ENCODE measurements at places on chromosomes 11 and 22.
A peak's percentile ranks its signal among the peaks of the same experiment; 100 is the strongest.

DNA sequence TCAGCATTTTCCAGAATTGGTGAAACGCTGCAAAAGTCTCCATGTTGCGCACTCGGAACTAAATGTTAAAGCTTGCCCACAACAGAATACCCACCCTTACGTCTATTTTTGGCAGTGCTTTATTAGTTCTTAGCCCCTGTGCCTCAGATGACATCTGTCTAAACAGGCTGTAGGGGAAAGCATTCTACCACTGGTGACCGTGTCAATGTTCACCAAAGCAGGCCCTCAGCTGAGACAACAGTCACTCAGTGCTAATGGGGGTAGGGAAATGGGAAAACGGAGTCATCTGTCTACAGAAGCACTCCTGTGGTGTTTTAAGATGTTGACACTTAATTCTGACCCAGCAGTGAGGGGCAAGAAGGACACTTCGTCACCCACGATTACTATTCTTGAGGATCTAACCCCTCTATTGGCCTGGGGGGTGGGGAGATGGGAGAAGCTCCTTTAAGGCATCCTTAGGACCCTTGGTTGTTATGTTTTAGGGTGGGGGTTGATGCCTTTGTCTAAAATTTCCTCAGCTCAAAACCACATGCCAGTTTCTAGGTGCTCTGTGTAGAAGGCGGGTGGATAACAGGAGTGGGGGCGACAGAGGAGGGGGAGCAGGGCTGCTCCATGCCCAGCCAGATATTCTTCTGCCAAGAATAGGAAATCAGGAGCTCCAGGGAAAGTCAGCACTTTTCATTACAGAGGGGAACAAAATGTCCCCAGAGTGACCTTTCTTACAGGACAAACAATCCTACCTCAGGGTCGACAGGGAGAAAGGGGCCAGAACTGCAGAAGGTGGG is 15.6 kb upstream of the MFRP start:
- no peak for DNase-seq

DNA sequence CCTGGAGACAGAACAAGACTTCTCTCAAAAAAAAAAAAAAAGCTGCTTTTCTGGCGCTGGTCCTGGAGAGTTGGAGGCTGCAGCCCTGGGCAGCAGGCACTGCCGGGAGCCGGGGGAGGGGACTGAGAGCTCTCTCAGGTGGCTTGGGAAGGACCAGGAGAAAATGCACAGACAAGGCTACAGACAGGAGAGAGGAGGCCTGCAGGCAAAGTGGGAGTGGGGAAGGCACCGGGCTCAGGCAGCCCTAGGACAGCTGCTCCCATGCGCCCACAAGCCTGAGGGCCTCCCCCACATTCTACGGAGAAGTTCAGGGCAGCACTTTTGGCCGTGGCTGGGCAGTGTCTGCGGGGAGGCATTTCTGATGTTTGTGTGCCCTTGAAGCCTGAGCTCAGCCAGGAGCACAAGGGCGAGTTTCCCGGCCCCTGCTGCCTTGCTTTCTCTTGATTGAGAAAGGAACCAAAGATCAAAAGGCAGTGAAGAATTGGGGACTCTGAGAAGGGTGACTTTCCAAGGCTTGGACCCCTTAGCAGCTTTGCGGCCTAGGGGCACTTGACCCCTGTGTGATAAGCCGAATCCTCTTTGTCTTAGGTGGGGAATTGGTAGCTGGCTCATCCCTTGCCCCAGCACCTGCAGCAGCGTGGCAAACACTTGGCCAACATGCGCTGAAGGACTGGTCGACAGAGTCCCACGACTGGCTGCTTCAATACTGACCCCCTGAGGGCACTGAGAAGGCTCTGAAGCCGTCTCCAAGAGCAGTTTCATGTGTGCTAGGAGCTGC is 35.3 kb downstream of the PPM1F start:
- no peak for DNase-seq

DNA sequence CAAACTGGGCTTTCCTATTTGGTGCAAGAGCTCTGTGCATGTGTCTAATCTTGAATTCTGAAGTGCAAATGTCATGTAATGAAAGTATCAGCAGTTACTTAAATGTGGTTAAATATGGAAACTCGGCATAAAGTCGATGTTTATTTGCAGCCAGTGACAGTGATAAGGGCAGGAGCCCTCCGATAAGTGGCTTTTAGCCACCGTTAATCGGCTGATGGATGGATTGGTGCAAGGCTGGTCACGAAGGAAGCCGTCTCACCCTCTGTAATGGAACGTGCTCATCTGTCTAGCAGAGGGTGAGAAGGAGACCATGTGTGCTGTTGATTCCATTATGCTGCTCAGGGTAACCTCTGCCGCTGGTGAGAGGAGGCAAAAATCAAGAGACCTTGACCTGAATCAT is 121.8 kb upstream of the PAX6 start:
- DNase-seq = no peak

- DNase-seq = no peak
Observed at GRCh38 chr11:4606231-4607015, 1.6 kb downstream of the TRIM68 start.

DNA sequence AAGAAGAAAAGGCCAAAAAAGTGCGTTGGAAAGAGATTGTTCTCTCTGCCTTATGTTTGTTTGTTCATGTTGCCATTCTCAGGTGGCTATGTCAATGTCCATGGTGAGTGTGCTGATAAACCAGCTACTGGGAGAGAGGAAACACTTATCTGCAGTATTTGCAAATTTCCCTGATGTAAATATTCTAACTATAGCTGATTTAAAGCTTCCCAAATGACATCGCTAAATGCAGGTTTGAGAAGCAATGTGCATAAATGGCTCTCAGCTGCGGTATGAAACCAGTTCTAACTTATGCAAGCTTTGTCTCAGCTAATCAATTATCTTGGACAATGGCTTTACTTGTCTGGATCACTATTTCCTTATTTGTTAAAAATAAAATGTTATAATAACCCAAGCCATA is 312.5 kb upstream of the ANO3 start:
- no peak for DNase-seq

- no peak for DNase-seq
Observed at GRCh38 chr11:27390318-27391295, 27.6 kb upstream of the CCDC34 start.

- no peak for DNase-seq
Observed at GRCh38 chr22:46746620-46747019, 8.6 kb upstream of the CERK start.

DNA sequence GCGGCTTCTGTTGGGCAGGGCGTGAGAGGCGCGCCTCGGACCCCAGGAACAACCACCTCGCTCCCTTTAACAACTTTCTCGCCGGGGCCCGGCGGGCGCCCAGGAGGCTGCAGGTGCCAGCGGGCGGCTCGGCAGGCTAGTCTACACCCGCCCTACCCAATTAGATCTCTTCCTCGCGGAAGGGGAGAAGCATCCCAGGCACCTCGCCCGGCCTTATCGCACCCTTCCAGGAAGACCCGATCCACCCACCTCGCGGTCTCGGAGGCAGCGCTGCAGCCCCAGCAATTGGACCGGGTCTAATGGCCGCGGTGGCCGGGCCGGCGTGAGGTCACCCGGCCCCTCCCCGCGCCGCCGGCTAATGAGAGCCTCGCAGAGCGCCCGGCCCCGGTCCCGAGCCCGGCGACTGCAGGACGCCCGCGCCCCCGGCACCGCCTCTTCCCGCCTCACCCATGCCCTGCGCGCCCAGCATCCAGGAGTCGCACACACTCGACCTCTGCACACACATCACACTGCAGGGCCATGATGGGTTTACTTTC is at the start of gene PLAAT3:
PLAAT3 (minus strand) TSS at position 298 of the 536 bp plus-strand sequence. CDS start 419 bp downstream, outside the sequence.
- peak; percentile 10 for DNase-seq

- no peak for DNase-seq
Observed at GRCh38 chr11:118545533-118545932, 14.5 kb downstream of the TMEM25 start.

- DNase-seq = no peak
Observed at GRCh38 chr11:118656563-118657165, 22.8 kb downstream of the TREH start.

- no peak for DNase-seq
Observed at GRCh38 chr11:37264783-37265182, 666.7 kb upstream of the RAG2 start.

- no peak for DNase-seq
Observed at GRCh38 chr22:36395055-36395849, 7.5 kb upstream of the MYH9 start.

GRCh38 chr11:72298931-72299330 is 55.0 kb upstream of the PHOX2A start:
- no peak for DNase-seq

GRCh38 chr22:19707347-19708290 is 6.7 kb upstream of the SEPTIN5 start:
- DNase-seq = no peak

DNA sequence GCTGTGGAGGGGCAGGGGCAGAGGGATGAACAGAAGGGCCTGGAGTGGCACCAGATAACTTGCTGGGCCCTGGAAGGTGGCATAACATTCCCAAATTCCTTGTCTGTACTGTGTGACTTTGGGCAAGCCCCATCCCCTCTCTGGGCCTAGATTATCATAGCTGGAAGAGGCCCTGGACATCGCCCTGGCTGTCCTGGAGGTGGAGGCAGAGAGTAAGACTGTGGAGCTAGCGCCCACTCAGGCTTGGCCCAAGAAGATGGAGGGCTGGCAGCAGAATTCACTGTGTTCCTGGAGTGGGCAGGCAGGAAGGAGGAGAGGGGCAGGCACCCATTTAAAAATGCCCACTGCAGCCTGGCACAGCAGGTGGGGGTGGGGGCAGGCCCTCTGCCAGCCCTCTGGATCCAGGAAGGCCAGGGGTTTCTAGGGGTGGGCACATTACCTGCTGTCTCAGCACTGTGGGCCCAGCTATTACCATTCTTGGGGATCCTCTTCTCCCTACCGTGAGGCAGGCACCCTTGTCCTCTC is 22.6 kb downstream of the ARHGEF17 start:
- no peak for DNase-seq

GRCh38 chr11:111445586-111445985 is 66.5 kb upstream of the POU2AF1 start:
- DNase-seq = no peak

GRCh38 chr11:124629961-124630360 is 7.3 kb downstream of the TBRG1 start:
- no peak for DNase-seq

- DNase-seq = no peak
Observed at GRCh38 chr11:19891022-19891421, 178.4 kb downstream of the NAV2 start.

- no peak for DNase-seq
Observed at GRCh38 chr22:17057959-17058814, 26.6 kb upstream of the IL17RA start.

GRCh38 chr11:34501949-34502348 is 11.6 kb downstream of the ELF5 start:
- DNase-seq = no peak

DNA sequence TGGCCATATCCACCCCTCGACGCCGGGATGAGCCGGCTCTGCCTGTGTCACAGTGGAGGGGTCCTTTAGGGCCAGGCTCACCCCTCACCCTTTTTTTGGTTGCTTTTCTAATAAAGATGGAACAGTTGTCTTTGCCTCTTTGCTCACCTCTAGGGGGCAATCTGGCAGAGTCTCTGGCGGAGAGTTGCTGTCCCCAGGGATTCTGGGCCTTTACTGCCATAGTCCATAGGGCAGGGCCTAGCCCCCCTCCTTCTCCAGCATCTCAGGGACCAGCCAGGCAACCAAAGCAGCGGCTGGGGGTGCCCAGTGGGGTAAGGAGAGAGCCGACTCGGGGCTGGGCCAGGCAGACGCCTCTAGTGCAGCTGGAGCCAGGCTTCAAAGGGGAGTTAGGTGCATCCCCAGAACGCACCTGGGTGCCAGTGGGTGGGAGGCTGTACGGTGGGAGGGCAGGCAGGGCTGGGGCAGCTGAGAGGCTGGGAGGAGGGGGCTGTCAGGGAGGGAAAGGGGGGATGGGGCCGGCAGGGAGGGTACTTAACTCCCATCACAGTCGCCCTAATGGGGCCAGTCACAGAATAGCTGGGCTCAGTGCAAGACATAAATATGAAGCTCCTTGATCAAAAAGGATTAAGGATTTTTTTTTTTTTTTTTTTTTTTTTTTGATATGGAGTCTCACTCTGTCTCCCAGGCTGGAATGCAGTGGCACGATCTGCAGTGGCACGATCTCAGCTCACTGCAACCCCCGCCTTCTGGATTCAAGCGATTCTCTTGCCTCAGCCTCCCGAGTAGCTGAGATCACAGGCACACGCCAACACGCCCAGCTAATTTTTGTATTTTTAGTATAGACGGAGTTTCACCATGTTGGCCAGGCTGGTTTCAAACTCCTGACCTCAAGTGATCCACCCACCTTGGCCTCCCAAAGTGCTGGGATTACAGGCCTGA is 2.5 kb upstream of the SUSD2 start:
- DNase-seq = no peak

- DNase-seq = no peak
Observed at GRCh38 chr11:11389238-11389637, 36.2 kb upstream of the CSNK2A3 start.

DNA sequence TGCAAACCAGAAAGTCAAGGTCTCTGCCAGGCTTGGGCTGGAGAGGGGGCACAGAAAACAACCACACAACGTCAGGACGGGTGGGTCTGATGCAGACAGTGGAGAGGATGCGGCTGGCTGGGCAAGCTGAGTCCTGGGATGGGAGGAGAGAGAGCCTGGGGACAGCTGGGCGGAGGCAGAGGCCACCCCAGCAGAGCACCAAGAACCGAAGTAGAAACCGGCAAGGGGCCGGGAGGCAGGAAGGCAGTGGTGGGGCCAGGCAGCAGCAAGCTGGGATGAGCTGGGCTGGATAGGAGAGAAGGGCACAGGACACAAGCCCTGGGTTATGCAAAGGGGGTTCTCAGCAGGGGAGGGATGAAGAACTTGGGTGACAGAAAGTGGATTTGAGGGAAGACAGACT is 188.2 kb downstream of the SHANK2 start:
- DNase-seq = no peak

- DNase-seq = no peak
Observed at GRCh38 chr11:12159351-12160099, 49.1 kb downstream of the MICAL2 start.

DNA sequence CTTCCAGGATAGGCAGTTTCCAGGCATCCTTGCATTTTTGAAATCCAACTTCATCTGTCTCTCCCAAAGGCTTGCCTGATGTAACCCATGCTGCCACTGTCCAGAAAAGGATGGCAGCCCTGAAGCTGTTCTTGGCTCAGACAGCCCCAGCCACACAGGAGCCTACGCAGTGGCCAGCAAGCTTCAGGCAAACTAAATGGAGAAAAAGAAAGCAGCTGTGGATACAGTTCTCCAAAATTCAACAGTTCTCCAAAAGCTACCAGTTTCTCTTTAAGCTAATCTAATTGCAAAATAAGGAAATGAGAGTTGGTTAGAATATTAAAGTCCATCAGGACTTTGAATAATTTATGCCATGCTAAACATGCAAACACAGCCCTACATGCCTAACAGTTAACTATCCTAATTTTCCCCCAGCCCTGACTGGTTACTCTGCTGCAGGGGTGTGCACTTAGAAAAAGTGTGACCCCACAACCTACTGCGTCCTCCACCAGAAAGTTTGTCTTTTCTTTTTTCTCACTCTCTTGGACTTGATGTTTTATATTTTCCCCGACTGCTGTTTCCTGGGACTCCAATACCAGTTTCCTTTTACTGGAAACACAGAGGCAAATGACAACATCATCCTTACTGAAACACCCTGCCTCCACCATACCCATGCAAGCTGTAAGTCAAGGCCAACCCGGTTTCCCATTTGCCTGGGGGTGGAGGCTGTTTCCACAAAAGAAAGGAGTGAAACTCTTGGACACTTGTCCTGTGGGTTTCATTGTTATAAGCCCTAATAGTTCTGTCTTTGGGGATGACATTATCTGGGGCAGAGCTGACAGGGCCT is 69.1 kb upstream of the OR5AN1 start:
- no peak for DNase-seq

GRCh38 chr11:117663414-117663813 is 133.6 kb downstream of the DSCAML1 start:
- DNase-seq = no peak

GRCh38 chr11:3626250-3626960 is 15.4 kb downstream of the ART5 start:
- DNase-seq = no peak
